ENCODE measurements at places on chromosomes 2 and 18. TPM values are rescaled to one million over a fixed set of nuclear protein-coding genes. Genes with fewer than 3 reads are reported as not detected.

CNGA3 gene
- not detected for total RNA-seq

- peaks cover 5% of the 10 kb centered on the region for H3K27me3 ChIP-seq
- H3K4me1 ChIP-seq: peaks cover 12% of the 10 kb centered on the region
- no peak for DNase-seq
- H3K36me3 ChIP-seq: no peaks in the 10 kb centered on the region
- H3K27ac ChIP-seq: no peak overlapping the region
- H3K4me3 ChIP-seq: no peak overlapping the region
These were observed 145.9 kb downstream of the GREB1L start for GRCh38 chr18:21387886-21388285.

DNA sequence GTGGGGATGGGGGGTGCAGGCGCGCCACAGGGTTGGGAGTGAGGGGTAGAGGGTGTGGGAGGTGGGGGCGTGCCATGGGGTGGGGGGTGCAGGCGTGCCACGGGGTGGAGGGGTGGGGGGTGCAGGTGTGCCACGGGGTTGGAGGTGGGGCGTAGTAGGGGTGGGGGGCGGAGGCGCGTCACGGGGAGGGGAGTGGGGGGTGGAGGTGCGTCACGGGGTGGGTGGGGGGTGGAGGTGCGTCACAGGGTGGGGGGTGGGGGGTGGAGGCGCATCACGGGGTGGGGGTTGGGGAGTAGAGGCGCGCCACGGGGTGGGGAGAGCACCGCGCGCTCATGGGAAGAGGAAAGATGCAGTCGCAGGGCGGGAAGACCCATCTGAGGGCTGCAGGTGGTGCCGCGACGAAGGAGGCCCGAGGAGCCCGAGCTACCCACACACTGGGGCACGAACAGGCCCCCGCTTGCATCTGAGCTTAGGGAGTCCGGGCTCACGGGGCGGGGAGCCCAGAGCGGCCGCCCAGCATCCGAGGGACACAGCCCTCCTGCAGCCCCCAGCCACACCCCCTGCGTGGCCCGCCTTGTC is 37.5 kb downstream of the SNED1 start:
- H3K4me1 ChIP-seq: peaks cover 42% of the 10 kb centered on the region
- peak overlapping the region; percentile 26 for H3K4me3 ChIP-seq
- no peaks in the 10 kb centered on the region for H3K27me3 ChIP-seq
- H3K36me3 ChIP-seq: peaks cover 62% of the 10 kb centered on the region
- DNase-seq: no peak

- no peaks in the 10 kb centered on the region for H3K4me1 ChIP-seq
- H3K36me3 ChIP-seq: no peaks in the 10 kb centered on the region
- H3K4me3 ChIP-seq: no peak overlapping the region
- no peak overlapping the region for H3K27ac ChIP-seq
- H3K27me3 ChIP-seq: no peaks in the 10 kb centered on the region
These were observed 1396.3 kb upstream of the CELF4 start for GRCh38 chr18:38961880-38962279.

DNA sequence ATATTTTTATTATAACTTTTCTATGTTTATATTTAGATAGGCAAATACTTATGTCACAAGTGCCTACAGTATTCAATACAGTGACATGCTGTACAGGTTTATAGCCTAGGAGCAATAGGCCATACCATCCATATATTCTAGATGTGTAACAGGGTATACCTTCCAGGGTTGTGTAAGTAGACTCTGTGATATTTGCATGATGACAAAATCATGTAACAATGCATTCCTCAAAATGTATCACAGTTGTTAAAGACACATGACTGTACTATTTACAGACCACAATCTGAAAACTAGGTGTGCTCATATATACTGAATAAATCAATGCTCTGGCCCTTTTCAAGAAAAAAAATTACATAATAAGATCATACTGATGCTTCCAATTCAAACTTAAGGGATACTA is 433.2 kb upstream of the RGPD4 start:
- no peak overlapping the region for H3K27ac ChIP-seq
- H3K36me3 ChIP-seq: no peaks in the 10 kb centered on the region
- H3K4me3 ChIP-seq: no peak overlapping the region
- H3K4me1 ChIP-seq: no peaks in the 10 kb centered on the region
- no peaks in the 10 kb centered on the region for H3K27me3 ChIP-seq
- no peak for DNase-seq
